ENCODE measurements at places on chromosomes 12 and 14. TPM values are rescaled to one million over a fixed set of nuclear protein-coding genes. Genes with fewer than 3 reads are reported as not detected.
A peak's percentile ranks its signal among the peaks of the same experiment; 100 is the strongest.

GRCh38 chr12:86260183-86260582, 4.0 kb upstream of the MGAT4C start:
- DNase-seq = no peak
- H3K4me1 ChIP-seq = no peaks in the 10 kb centered on the region
- H3K36me3 ChIP-seq = no peaks in the 10 kb centered on the region
- H3K27me3 ChIP-seq = no peaks in the 10 kb centered on the region
- H3K27ac ChIP-seq = no peak overlapping the region
- H3K4me3 ChIP-seq = no peak overlapping the region

DNA sequence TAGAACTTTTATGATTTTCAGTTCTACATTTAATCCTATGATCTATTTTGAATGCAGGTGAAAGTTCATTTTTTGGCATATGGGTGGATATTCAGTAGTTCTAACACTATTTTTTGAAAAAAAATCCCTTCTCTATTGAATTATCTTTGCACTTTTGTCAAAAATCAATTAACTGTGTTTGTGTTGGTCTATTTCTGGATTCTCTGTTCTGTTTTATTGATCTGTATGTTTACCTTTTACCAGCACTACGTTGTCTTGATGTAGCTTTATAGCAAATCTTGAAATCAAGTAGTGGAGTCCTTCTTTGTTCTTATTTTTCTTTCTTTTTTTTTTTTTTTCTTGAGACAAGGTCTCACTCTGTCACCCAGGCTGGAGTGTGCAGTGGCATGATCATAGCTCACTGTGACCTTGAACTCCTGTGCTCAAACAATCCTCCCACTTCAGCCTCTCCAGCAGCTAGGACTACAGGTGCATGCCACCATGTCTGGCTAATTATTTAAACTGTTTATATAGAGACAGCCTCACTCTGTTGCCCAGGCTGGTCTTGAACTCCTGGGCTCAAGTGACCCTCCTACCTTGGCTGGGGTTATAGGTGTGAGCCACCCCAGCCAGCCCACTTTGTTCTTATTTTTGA, 31.9 kb downstream of the SLC39A9 start:
- DNase-seq = no peak
- no peaks in the 10 kb centered on the region for H3K27me3 ChIP-seq
- no peak overlapping the region for H3K4me3 ChIP-seq
- no peaks in the 10 kb centered on the region for H3K4me1 ChIP-seq
- peaks cover 9% of the 10 kb centered on the region for H3K36me3 ChIP-seq

GRCh38 chr12:111417290-111417689, 11.6 kb downstream of the SH2B3 start:
- no peaks in the 10 kb centered on the region for H3K27me3 ChIP-seq
- DNase-seq = no peak
- H3K36me3 ChIP-seq = peaks cover 13% of the 10 kb centered on the region
- H3K27ac ChIP-seq = no peak overlapping the region
- H3K4me1 ChIP-seq = peaks cover 27% of the 10 kb centered on the region

The AQP2 gene
- not detected for total RNA-seq

GRCh38 chr12:114864837-114865551, 181.0 kb upstream of the TBX3 start:
- no peak for DNase-seq
- no peaks in the 10 kb centered on the region for H3K36me3 ChIP-seq
- no peaks in the 10 kb centered on the region for H3K4me1 ChIP-seq
- no peak overlapping the region for H3K4me3 ChIP-seq
- H3K27ac ChIP-seq = no peak overlapping the region
- H3K27me3 ChIP-seq = no peaks in the 10 kb centered on the region

The PTPRR gene
- total RNA-seq = 0.46 TPM

GRCh38 chr12:126551869-126552268, 1486.6 kb downstream of the AACS start:
- H3K4me3 ChIP-seq = no peak overlapping the region
- no peaks in the 10 kb centered on the region for H3K27me3 ChIP-seq
- H3K4me1 ChIP-seq = no peaks in the 10 kb centered on the region
- no peak overlapping the region for H3K27ac ChIP-seq

DNA sequence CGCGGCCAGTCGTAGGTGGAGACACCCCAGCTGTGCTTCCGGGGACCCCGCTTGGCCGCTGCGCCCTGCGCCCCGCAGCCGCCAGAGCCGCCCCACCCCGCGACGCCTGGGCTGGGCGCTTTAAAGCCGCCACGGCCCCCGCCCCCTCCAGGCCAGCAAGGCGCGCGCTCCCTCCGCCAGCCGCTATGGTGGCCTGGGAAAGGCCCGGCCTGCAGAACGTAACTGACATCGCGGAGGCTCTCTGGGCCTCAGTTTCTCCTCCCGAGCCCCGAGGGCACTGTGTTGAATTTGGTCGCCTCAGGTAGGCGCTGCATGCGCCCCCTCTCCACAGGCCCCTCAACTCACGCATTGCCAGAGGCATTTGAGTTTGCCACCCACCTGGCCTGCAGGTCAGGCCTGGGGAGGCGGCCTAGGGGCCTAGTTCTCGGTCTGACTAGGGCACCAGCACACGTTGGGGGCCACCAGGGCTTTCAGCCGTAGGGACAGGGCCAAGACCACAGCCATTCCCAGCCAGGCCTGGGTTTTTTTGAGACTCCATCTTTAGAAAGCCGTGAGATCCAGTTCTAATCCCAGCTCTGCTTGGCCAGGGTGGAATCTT, at the start of gene NGB:
Gene NGB (minus strand): TSS at position 94 of the 598 bp plus-strand sequence. CDS start 269 bp downstream, outside the sequence.
- no peak within 1 kb of the TSS for H3K27ac ChIP-seq
- DNase-seq = no peak
- peaks cover 27% of the 10 kb centered on the region for H3K27me3 ChIP-seq
- H3K4me1 ChIP-seq = no peaks in the 10 kb centered on the region

- H3K36me3 ChIP-seq = no peaks in the 10 kb centered on the region
- H3K4me3 ChIP-seq = no peak overlapping the region
- H3K27me3 ChIP-seq = no peaks in the 10 kb centered on the region
- H3K27ac ChIP-seq = no peak overlapping the region
These were observed 37.7 kb downstream of the CFL2 start for GRCh38 chr14:34676516-34677211.

- no peaks in the 10 kb centered on the region for H3K4me1 ChIP-seq
- H3K27ac ChIP-seq = no peak overlapping the region
- H3K27me3 ChIP-seq = no peaks in the 10 kb centered on the region
- DNase-seq = no peak
- no peak overlapping the region for H3K4me3 ChIP-seq
- H3K36me3 ChIP-seq = peaks cover 5% of the 10 kb centered on the region
These were observed 10.2 kb downstream of the VCPKMT start for GRCh38 chr14:50106178-50106577.

- H3K27ac ChIP-seq = no peak overlapping the region
- no peak overlapping the region for H3K4me3 ChIP-seq
- no peaks in the 10 kb centered on the region for H3K36me3 ChIP-seq
- no peaks in the 10 kb centered on the region for H3K4me1 ChIP-seq
- no peak for DNase-seq
- no peaks in the 10 kb centered on the region for H3K27me3 ChIP-seq
These were observed 11.3 kb downstream of the R3HDM2 start for GRCh38 chr12:57419495-57419894.

The GTF2H3 gene
- 28.7 TPM for total RNA-seq

GRCh38 chr14:104805941-104806624, 5.2 kb downstream of the ZBTB42 start:
- no peak overlapping the region for H3K27ac ChIP-seq
- no peaks in the 10 kb centered on the region for H3K27me3 ChIP-seq
- peaks cover 5% of the 10 kb centered on the region for H3K4me1 ChIP-seq
- no peak for DNase-seq
- no peaks in the 10 kb centered on the region for H3K36me3 ChIP-seq

DNA sequence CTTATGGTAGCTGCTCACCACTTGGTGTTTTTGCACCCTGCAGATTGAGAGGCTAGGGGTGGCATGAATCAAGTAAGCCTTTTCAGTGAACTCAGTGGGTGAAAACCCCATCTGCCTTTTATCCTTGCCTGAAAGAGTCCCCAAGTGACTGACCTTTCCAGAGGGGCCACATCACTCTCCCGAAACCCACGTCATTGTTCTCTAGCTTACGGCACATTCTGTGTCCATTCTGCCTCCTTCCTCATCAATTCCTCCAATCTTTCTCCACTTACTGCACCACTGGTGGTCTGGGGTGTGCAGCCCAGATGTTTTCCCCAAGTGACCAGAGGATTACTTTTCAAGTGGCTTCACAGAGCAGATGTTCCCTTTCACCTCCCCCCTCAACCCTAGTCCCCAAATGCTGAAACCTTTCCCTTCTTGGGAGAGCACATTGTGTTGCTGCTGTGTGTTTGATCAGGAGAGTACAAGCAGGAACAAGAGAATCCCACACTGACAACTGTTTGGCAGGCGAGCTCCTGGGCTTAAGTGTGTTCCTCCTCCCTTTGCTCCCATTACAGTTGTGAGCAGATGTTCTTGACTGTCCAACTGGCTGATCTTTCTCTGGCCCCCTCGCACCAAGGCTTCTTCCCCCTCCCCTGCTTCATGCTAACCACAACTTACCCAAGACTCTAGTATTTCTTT, 138.0 kb upstream of the IGF1 start:
- DNase-seq = no peak
- H3K4me1 ChIP-seq = no peaks in the 10 kb centered on the region
- H3K36me3 ChIP-seq = no peaks in the 10 kb centered on the region
- no peaks in the 10 kb centered on the region for H3K27me3 ChIP-seq
- no peak overlapping the region for H3K4me3 ChIP-seq

The RIN3 gene
- 20.8 TPM for total RNA-seq

- H3K4me1 ChIP-seq = peaks cover 45% of the 10 kb centered on the region
- no peaks in the 10 kb centered on the region for H3K27me3 ChIP-seq
- H3K4me3 ChIP-seq = peak overlapping the region; percentile 31
- no peaks in the 10 kb centered on the region for H3K36me3 ChIP-seq
These were observed 2.1 kb downstream of the ATP2A2 start for GRCh38 chr12:110282956-110283817.
